Stimulated activated naive B cell treated with anti-CD40 and anti-IgM and Interleukin-4, amounts not matched to agents 10 μg/mL and 1 μg/mL and 100 μg/mL, for 72 hours (primary cell): ENCODE measurements at places on chromosomes 6 and 20.
A peak's percentile ranks its signal among the peaks of the same experiment; 100 is the strongest.

DNA sequence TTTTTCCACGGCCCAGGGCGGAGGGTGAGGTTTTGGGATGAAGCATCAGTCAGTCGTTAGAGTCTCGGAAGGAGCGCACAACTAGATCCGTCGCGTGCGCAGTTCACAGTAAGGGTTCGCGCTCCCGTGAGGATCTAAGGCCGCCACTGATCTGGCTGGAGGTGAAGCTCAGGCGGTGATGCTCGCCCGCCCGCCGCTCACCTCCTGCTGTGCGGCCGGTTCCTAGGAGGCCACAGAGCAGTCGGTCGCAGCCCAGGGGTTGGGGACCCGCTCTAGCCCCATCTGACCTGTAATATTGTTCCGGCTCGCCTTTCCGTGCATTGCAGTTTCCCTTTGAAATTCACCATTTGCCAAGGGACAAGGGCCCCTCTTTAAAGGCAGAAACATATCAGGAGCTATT is 244.7 kb downstream of the TFAP2C start:
- H3K36me3 ChIP-seq = no peaks in the 10 kb centered on the region
- peaks cover 11% of the 10 kb centered on the region for H3K27me3 ChIP-seq
- no peak for DNase-seq
- H3K4me3 ChIP-seq = no peak overlapping the region

DNA sequence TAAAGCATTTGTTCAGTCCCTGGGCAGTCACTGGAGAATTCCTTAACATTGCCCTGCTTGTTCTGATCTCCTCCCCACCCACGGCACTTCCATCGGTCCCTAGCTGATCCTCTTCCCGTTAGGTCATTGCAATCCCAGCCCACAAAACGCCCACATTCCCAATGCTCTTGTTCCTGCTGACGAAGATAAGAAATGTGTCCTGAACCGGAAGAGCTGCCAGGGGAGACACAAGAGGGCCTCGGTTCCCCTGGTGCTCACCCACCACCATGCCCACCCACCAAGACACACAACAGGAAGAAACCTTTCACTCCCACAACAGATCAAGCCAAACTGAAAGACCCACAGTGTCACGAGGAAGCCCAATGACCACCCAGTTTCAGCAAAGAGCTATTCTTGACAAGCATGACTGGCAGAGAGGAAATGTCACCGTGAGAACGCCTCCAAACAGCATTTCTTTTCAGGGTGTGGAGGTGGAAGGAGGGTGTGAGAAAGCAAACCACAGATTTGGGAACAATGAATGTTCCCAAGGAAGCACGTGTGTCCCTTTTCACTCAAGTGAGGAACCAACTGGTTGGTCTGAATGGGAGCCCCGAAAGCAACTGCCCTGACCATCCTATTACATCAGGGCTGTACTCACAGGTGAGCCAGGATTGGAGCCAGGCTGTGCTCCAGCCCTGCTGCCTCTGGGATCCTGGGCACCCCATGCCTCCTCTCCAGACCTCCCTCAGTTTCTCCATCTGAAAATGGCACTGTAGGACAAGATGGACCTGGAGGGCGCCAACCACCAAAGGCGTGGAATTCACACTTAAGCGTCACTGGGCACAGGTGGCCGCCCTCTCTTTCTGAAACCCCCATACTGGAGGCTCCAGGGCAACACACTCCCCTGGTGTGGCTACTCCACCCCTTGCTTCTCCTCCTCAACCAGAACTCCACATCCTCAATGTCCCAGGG is 97.5 kb downstream of the ZMYND8 start:
- DNase-seq = peak; percentile 51
- no peaks in the 10 kb centered on the region for H3K27me3 ChIP-seq
- peaks cover 70% of the 10 kb centered on the region for H3K4me1 ChIP-seq
- H3K36me3 ChIP-seq = peaks cover 34% of the 10 kb centered on the region

DNA sequence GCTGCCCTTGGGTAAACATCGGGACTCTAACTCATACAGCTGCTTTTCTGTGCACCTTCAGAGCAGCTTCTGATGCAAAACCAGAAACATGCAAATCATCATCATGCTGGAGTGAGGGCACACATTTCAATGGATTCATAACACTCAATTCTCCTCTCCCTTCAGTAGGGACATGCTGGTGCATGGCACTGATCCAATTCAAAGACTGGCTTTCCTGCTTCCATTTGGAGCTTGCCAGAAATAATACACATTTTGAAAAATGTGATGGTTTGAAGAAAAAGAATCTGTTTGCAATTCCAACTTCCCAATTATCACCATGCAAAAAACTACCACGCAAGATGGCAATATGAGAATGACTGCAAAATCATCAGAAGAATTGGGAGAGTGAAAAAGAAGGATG is 65.2 kb upstream of the PDE10A start:
- no peaks in the 10 kb centered on the region for H3K4me1 ChIP-seq
- no peak for DNase-seq
- H3K27me3 ChIP-seq = no peaks in the 10 kb centered on the region
- no peak overlapping the region for H3K4me3 ChIP-seq
- no peaks in the 10 kb centered on the region for H3K36me3 ChIP-seq

DNA sequence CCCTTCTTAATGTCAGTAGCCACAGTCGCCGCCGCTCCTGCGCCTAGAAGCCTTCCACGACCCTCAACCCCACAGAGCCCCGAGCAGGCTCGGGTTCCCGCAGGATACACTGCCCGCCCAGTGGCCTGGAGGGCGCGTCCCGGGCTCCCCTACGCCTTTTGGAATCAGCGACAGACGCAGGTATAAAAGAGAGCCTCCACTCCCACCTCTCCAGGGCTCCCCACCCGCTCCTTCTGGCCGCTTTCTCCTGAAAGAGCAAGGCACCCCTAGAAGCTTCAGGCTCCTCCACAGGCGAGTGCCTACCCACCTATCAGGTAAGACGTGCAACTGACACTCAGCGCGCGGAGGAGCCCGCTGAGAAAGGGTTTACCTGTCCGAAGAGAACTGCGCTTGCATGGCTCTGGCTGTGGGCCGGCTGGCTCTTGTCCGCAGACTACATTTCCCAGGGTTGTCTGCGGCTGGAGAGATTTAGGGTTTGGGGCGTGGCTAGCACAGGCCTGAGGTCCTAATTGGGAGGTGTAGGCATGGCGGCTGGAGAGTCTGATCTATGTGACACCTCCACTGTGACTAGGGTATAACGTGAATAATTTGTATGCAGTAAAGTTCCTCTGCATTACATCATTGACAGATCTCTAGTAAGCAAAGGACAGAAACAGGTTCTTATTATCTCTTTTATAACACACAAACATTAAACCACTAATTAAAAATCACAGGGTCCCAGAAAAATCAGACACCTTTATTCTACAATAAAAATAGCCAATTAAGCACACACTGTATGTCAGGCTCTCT is 13.5 kb upstream of the ZNF391 start:
- H3K27me3 ChIP-seq = peaks cover 44% of the 10 kb centered on the region
- peaks cover 18% of the 10 kb centered on the region for H3K4me1 ChIP-seq
- peak overlapping the region; percentile 93 for H3K4me3 ChIP-seq
- H3K27ac ChIP-seq = no peak overlapping the region
- H3K36me3 ChIP-seq = no peaks in the 10 kb centered on the region
- DNase-seq = peak; percentile 74

DNA sequence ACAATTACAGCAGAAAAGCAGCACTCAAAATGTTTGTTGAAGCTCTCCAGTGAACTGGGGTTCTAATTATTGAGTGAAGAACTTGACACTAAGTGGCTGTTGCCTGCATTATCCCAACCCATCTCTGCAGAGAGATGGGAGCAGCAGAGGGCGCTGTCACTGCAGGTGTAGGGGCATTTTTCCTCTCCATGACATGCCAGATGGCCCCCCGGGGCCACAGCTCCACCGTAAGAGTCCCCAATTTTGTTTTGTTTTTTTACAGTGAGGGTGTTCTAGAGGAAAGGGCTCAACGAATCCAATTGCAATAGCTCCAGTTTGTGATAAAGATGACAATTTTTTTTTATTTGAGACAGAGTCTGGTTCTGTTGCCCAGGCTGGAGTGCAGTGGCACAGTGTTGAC is 1.9 kb upstream of the FUCA2 start:
- H3K4me1 ChIP-seq = peaks cover 20% of the 10 kb centered on the region
- H3K27me3 ChIP-seq = no peaks in the 10 kb centered on the region
- peaks cover 5% of the 10 kb centered on the region for H3K36me3 ChIP-seq
- no peak for DNase-seq
- no peak overlapping the region for H3K27ac ChIP-seq

GRCh38 chr6:88494401-88495140 is 328.4 kb upstream of the CNR1 start:
- peaks cover 2% of the 10 kb centered on the region for H3K36me3 ChIP-seq
- peaks cover 12% of the 10 kb centered on the region for H3K4me1 ChIP-seq
- peak overlapping the region; percentile 33 for H3K27ac ChIP-seq

GRCh38 chr6:47149554-47149953 is 107.4 kb upstream of the ADGRF1 start:
- peaks cover 6% of the 10 kb centered on the region for H3K4me1 ChIP-seq
- H3K27me3 ChIP-seq = no peaks in the 10 kb centered on the region
- H3K27ac ChIP-seq = no peak overlapping the region
- no peak overlapping the region for H3K4me3 ChIP-seq

GRCh38 chr6:162014069-162014811 is 713.3 kb downstream of the PRKN start:
- no peak for DNase-seq
- no peak overlapping the region for H3K27ac ChIP-seq
- H3K36me3 ChIP-seq = no peaks in the 10 kb centered on the region
- no peak overlapping the region for H3K4me3 ChIP-seq

GRCh38 chr6:138601128-138601527 is 101.8 kb upstream of the NHSL1 start:
- H3K4me1 ChIP-seq = no peaks in the 10 kb centered on the region
- H3K27ac ChIP-seq = no peak overlapping the region
- DNase-seq = no peak
- H3K36me3 ChIP-seq = no peaks in the 10 kb centered on the region

- no peak for DNase-seq
- no peak overlapping the region for H3K4me3 ChIP-seq
- no peaks in the 10 kb centered on the region for H3K27me3 ChIP-seq
- H3K27ac ChIP-seq = no peak overlapping the region
- no peaks in the 10 kb centered on the region for H3K36me3 ChIP-seq
Observed at GRCh38 chr6:120410586-120410985, 923.7 kb downstream of the TBC1D32 start.

DNA sequence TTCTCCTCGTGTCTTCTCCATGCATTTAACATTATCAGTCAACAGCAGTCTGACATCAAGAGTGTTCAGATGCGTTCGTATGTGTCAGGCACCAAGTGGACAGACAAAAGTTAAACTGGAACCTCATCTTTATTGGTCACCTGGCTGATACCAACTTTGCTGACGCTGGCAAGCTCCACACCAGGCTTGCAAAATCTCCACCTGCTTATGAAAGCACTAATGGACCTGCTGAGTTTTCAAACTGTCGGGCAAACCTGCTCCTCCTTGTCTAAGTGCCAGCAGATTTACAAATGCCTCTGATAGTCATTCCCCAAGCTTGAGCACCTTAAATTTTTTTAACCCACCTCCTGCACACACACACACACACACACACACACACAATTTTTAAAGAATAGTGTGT is 27.9 kb upstream of the DSP start:
- DNase-seq = no peak
- H3K27ac ChIP-seq = no peak overlapping the region
- H3K4me1 ChIP-seq = no peaks in the 10 kb centered on the region
- peaks cover 14% of the 10 kb centered on the region for H3K27me3 ChIP-seq
- no peak overlapping the region for H3K4me3 ChIP-seq
- H3K36me3 ChIP-seq = no peaks in the 10 kb centered on the region

GRCh38 chr6:391559-392440 is at the start of gene IRF4:
TSS of gene IRF4 (plus strand) at chr6:391752. CDS start at chr6:393153, 1,401 bp downstream.
- peak within 1 kb of the TSS; percentile 97 for H3K27ac ChIP-seq
- DNase-seq = peak; percentile 76
- H3K4me3 ChIP-seq = peak within 1 kb of the TSS; percentile 93
- peaks cover 6% of the 10 kb centered on the region for H3K27me3 ChIP-seq
- peaks cover 41% of the 10 kb centered on the region for H3K36me3 ChIP-seq

DNA sequence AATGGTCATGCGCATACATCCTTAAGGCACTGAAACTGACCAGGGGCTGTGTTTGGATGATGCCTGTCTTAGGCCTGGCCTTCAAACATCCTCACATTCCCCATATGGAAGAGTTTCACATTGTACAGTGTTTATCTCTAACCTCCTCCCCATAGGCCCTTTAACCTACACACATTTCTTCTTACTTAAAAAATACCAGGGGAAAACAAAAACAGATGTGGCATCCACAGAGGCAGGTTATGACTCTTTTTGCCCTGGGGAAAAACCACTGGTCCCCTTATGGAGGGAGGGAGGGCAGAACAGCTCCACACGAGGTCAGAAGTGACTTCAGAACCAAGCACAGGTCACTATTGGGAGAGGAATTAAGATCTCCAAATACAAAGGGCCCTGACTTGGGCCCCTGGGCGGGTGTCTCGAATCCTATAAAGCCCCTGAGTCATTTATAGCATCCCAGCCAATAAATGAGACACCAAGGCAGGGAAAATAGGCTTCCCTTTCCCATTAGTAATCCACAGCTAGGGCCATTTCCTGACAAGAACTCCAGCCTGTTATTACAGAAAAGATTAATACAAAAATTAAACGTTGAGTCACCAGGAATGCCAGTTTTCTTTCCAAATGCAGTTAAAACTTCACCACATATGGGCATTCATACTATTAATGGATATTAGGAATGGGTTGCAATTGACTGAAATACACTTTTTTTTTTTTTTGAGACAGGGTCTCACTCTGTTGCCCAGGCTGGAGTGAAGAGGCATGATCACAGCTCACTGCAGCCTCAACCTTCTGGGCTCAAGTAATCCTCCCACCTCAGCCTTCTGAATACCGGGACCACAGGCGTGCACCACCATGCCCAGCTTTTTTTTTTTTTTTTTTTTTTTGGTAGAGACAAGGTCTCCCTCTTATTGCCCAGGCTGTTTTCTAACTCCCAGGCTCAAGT is 107.2 kb downstream of the ATP9A start:
- no peak overlapping the region for H3K27ac ChIP-seq
- no peaks in the 10 kb centered on the region for H3K36me3 ChIP-seq
- H3K4me1 ChIP-seq = peaks cover 3% of the 10 kb centered on the region
- no peak for DNase-seq
- H3K27me3 ChIP-seq = no peaks in the 10 kb centered on the region

- peaks cover 13% of the 10 kb centered on the region for H3K27me3 ChIP-seq
- no peaks in the 10 kb centered on the region for H3K36me3 ChIP-seq
- no peak overlapping the region for H3K4me3 ChIP-seq
- no peak for DNase-seq
- no peak overlapping the region for H3K27ac ChIP-seq
Observed at GRCh38 chr6:43740961-43741764, 28.8 kb upstream of the VEGFA start.
